ENCODE measurements at places on chromosomes 3 and 15.

DNA sequence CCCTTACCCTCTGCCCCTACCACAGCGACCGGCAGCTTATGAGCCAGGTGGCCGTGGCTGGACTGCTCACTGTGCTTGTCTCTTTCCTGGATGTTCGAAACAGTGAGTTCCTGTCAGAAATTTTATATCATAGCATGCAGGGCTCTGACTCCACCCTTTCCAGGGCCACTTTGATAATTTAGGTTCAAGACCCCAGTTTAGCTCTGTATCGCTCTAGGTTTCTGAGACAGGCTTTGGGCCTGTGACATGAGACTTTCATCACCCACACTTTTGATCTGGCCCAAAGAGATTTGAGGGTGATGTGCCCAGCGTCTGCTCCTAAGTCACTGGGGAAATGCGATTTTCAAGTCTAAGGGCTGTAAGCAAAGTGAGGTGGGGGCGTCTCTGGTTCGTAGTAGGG lies 6.5 kb upstream of the EIF4G1 start:
- no peak for DNase-seq

DNA sequence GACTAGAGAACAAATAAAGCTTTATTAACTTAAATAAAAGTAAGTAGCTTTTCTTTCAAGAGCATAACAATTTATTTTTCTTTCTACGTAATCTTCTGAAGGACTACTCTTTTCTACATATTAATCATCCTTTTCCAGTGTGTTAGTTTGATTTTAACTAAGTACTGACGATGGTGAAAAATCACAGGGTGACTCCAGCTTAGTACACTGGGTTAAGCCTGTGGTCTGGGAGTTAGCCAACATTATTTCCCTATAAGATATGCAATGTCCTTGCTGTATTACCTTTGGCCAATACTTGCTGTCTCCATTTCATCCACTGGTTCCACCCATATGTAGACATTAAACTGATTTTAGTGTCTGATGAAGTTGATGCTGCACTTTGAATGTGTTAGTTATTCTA lies 508.6 kb upstream of the SUCLG2 start:
- DNase-seq = no peak

DNA sequence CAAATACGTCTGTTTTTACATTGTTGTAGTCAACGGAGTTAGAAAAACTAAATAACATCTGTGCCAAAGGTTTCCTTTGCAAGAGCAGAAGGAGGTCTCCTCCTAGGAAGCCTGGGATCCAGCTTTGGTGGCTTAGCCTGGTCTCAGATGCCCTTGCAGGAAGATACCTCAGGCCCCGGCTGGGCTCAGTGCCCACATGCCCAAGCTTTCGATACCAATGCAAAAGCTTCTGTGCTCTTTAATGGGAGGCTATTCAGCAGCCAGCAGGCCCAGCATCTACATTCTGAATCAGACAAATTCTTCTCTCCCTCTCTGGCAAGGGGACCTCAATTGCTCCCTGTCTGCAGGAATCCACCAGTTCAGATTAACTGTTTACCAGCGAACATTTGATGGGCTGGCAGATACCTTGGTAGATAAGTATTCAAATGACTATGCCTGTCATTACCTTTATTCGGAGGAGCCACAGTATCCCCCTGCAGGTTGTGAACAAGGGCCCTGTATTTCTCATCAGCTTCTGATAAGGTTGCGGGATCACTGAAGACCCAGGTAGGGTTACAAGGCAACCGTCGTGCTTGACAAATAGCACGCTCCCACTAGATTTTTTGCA lies 180.1 kb upstream of the KBTBD8 start:
- no peak for DNase-seq

DNA sequence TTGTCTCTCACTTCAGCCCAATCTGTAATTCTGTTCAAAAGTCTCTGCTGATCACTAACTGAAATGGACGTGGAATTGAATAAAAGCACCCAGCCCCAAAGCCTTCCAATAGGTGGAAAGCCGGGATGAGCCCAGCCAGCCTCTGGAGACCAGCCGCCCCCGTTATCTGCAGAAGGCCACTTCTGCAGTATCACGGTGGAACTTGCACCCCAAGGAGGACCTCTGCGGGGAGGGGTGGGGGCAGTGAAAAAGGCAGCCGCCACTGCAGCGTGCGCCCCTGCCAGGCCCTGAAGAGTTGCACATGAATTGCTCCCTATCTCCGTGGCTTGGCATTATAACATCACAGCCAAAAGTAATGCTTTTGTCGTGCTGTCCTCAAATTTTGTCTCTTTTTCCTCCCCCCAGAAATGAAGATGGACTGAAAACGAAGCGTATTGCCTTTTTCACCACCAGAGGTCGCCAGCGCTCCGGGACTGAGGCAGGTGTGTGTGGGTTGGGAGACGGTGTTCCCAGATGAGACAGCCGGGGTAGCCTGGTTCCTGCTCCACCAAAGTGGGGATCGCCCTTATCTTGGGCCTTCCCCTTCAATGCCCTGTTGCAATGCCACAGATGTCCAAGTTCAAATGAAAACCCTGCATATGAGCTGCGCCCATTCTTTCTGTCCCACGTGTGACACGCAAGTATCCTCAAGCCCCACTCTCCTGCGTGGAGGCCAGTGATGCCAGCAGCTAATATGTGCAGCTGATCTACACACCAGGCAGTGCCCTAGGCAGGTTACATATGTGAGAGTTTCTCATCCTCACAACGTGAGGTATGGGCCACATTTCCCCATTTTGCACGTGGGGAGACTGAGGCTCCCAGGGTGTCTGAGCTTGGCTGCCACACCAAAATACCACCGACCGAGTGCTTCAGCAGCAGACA lies 96.0 kb downstream of the LRRK1 start:
- DNase-seq = peak; percentile 52

- DNase-seq = no peak
Measured at GRCh38 chr3:62370858-62371719, 2.3 kb downstream of the FEZF2 start.

- no peak for DNase-seq
Measured at GRCh38 chr3:31055757-31056156, 161.3 kb upstream of the GADL1 start.

GRCh38 chr3:177495566-177495965 lies 298.3 kb upstream of the TBL1XR1 start:
- DNase-seq = no peak

- no peak for DNase-seq
Measured at GRCh38 chr3:127175272-127175671, 17.7 kb upstream of the PRR23E start.

- DNase-seq = no peak
Measured at GRCh38 chr3:42764115-42764514, 8.9 kb downstream of the CCDC13 start.

DNA sequence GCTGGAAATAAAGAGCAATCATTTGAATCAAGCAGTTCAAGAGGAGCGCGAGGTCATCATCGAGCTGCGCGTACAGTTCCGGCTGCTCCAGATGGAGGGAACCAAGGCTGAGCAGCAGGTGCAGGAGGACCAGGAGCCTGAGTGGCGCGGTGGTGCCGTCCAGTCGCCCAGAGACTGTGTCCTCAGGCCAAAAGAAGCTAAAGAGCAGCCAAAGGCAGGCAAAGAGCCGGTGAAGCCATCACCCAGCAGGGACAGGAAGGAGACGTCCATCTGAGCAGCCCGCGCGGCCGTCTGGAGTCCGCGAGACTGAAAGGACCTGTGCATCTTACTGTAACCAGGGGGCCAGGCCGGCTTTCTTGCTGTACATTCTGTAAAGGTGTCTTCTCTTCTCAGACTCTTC lies 277.2 kb upstream of the TTC14 start:
- DNase-seq = no peak

- DNase-seq = no peak
Measured at GRCh38 chr3:79886204-79886603, 118.4 kb upstream of the ROBO1 start.

Measured in AG10803 (cell line).